ENCODE measurements at places on chromosomes 7 and 10.

DNA sequence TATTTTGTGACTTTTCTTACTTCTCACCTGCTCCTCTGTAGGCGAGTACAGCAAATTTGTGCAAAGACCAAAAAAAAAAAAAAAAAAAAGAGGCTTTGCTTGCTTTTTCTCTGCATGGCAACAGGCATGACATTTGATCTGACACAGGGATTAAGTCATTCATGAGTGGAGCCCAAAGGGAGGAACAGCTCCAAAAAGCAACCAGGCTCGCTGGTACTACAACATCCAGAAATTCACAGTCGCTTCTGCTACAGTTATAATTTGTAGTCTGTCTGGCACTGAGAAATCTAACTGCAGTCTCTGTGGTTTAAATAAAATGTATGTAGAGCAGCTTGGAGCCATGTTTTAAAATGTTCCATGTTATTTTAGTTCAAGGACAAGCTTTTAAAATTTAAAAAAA, 31.7 kb downstream of the MKX start:
- DNase-seq, result no peak

- DNase-seq, result no peak
These were observed 35.1 kb upstream of the TAS2R16 start for GRCh38 chr7:123030631-123031030.

GRCh38 chr10:66538371-66538770, 387.5 kb upstream of the LRRTM3 start:
- DNase-seq, result no peak

GRCh38 chr10:49471532-49471931, 67.4 kb downstream of the ERCC6 start:
- no peak for DNase-seq

DNA sequence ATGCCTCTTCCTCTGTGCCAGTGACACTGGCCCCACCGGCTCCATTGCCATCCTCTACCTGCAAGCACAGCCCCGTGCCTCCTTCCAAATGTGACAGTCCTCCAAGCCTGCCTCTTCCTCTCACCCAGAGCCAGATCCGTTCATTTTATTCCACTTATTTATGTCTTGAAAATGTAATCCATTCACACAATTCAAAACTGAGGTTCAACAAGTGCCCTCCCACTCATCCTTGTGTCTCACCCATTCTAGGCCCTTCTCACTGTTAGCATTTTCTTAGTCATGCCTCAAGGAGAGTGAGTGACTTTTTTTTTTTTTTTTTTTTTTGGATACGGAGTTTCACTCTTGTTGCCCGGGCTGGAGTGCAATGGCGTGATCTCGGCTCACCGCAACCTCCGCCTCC, 41.7 kb downstream of the FKBP6 start:
- no peak for DNase-seq

GRCh38 chr10:114100848-114101741, 57.4 kb downstream of the ADRB1 start:
- DNase-seq, result no peak

DNA sequence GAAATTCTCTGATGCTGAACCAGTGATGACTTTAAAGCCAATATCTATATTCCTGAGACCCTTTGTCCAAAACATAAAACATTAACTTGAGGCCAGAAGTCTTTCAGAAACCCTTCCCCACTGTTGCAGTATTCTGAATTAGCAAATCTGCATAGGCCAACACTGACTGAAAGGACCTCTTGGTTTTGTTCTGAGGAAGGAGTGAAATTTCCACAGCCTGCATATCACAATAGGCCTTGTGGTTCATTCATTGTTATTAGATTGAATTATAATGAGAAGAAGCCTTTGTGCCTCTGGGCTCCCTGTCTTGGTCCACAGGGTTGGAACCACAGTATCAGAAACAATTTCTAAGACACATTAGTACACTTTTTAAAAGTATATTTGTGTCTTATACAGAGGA, 90.3 kb downstream of the CCNY start:
- no peak for DNase-seq

GRCh38 chr7:65953001-65953720, 28.9 kb downstream of the GUSB start:
- DNase-seq, result no peak

GRCh38 chr7:38007096-38007495, 86.7 kb downstream of the EPDR1 start:
- DNase-seq, result no peak

GRCh38 chr10:94571081-94571480, 25.5 kb downstream of the HELLS start:
- no peak for DNase-seq

DNA sequence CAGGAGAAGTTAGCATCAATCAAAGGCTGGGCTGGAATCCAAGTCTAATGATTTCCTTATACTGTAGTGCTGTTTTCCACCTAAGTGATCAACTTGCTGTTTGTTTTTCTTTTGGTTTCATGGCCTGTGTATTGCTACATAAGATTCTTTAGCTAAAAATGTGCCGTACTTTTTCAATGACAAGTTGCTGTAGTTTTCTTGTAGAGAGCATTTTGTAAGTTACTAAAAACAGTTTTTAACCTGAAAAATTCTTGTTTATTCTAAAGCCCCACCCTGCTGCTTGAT, 1.3 kb downstream of the HELLS start:
- no peak for DNase-seq

- no peak for DNase-seq
These were observed 495 bp downstream of the SFR1 start for GRCh38 chr10:104122225-104123107.

DNA sequence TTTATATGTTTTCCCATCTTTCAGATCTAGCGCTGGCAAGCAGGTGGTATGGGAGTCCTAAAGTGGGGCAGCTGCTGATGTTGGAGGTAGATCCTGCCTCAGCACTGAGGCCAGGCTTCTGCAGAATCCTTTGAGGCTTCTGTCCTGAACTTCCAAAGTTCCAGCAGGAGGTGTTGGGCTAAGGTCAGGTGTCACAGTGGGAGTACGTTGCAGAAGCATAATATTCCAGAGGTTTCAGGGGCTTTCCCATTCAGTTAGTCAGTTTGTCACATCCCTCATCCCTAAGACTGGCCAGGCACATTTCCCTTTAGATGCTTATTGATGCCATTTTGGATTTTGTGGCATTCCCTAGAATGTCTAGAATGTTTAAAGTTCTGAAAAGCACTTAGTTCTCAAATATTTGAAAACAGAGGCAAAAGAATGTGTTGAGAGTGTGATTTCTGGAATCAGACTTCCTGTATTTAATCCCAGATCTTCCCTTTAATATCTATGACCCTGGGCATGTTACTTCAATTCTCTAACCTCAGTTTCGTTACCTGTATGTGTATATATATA, 319.1 kb upstream of the PHYHIPL start:
- no peak for DNase-seq

DNA sequence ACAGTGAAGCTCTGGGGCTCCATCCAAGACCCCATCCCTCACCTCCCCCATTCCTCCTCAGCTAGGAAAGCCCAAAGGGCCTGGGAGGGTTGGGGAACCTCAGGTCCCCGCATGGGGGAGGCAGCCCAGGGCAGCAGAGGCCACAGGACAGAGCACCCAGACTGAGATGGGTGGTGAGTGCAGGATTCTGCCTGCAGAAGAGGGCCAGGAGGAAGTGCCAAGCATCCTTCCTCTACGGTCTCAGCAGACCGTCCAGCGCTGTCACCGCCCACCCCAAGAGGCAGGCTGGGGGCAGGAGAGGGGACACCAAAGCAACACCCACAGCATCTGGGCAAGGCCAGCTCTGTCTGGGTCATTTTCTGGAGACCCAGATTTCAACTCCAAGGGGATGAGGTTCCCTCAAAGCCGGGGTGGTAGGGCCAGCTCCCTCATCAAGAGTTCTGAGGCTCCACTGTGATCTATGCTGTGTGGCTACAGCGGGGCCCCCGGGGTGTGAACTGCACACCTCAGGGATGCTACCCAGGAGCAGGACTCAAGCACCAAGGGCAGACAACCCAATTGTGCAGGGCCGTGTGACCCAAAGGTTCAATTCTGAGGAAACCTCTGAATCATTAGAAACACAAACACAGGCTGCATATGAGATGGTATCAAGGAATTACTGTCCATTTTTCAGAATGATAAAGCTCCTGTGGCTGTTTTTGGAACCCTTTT, 46.8 kb downstream of the CAMK2B start:
- DNase-seq, result no peak

DNA sequence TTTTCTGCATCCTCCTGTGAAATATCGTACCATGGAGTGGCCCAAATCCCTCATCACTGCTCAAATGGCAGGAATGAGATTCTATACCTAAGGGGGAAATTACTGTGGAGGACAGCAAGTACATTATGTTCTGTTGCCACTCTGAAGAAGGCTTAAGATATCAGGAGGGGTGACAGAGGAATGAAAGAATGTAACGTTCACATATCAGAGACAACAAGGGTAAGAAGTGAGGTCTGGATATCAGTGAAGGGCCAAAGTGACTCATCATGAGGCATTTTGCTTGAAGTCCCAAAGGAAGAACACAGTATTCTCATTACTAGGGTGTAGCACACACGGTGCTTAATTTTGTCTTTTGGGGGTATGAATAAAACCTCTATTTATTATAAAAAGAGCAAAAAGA, 71.5 kb upstream of the SLC13A1 start:
- DNase-seq, result no peak

DNA sequence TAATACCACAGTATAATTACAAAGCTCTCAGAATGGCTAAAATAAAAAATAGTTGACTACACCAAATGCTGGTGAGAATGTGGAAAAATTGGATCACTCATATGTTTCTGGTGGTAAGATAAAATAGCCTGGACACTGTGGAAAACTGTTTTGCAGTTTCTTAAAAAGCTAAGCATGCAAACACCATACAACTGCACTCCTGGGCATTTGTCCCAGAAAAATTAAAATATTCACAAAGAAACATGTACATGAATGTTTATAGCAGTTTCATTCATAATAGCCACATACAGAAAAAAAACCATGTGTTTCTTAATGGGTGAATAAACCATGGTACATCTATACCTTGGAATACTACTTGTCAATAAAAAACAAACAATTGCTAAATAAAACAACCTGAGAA, 172.9 kb downstream of the AHR start:
- no peak for DNase-seq

GRCh38 chr7:127938588-127938987, 92.6 kb downstream of the LRRC4 start:
- DNase-seq, result no peak

DNA sequence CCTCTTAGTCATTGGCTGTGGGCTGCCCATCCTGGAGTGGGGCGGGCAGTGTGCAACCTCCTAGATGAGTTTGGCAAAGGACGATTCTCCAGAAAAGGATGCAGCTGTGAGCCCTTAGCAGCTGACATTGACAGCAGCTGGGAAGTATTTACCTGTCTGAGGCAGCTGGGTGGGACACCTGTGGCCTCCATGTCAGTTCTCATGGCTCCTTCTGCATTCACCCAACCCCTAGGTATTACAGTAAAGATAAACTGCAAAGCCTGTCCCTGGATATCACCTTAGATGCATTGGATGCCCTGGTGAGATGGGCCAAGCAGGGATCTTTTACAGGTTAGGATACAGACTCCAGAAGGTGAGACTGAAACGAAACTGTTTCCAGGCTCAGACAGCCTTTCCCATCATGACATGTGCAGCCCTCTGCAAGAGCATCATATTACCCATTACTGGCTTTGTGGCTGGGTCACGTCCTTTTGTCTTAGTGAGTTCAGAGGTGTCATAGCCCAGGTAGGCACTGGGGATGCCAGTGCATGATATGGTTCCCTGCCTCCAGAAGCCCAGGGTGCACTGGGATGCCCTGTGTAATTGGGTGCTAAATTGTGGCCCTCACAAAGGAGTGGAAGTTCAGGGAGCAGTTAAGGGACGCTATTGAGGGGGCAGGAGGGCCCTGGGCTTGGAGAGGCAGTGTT, 28.9 kb downstream of the MINDY4 start:
- DNase-seq, result no peak
